ENCODE measurements at places on chromosomes 5 and 9.
A peak's percentile ranks its signal among the peaks of the same experiment; 100 is the strongest.

- DNase-seq, result no peak
Observed at GRCh38 chr5:75460942-75461610, 50.4 kb downstream of the CERT1 start.

DNA sequence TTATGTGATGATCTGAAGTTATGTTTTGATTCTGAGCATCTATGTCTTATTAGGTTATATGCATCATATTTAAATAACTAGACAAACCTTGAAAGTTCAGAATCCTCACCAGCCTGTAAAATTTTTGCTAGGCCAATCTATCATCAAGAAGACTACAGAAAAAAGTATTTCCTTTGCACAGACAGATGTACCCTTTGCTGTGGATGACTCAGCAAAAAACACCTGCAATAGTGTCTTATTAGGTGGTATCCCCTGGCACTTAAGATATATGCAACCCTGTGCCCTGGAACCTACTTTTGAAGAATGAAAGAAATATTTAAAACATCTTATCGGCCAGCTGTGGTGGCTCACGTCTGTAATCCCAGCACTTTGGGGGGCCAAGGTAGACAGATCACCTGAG, 130.6 kb downstream of the SLF1 start:
- no peak for DNase-seq

- DNase-seq, result no peak
Observed at GRCh38 chr5:5331848-5332247, 90.6 kb upstream of the ICE1 start.

DNA sequence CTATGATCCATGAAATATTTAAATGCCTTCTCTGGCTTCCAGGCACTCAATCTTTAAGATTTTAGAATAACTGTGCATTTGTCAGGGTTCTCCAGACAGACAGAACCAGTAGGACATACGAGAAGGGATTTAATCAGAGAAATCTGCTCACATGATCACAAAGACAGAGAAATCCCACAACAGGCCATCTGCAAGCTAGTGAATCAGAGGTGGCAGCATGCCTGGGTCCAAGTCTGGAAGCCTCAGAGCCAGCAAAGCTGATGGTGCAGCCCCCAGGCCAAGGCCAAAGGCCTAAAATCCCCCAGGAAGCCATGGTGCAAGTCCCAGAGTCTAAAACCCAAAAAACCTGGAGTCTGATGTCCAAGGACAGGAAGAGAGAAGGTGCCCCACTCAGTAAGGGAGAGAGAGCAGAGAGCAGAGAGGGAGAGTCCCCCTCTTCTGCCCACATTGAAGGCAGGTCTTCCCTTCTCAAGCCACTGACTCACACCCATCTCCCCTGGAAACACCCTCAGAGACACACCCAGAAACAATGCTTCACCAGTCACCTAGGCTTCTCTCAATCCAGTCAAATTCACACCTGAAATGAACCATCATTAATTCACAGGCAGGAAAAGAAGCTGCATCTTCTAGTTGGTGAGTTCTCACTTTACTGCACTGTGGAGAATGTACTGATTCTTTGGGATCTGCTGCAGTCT, 48.7 kb downstream of the CAMSAP1 start:
- no peak for DNase-seq

GRCh38 chr9:22204240-22204639, 195.1 kb upstream of the CDKN2B start:
- DNase-seq, result no peak

- no peak for DNase-seq
Observed at GRCh38 chr5:178240766-178241165, 8.2 kb upstream of the PHYKPL start.

DNA sequence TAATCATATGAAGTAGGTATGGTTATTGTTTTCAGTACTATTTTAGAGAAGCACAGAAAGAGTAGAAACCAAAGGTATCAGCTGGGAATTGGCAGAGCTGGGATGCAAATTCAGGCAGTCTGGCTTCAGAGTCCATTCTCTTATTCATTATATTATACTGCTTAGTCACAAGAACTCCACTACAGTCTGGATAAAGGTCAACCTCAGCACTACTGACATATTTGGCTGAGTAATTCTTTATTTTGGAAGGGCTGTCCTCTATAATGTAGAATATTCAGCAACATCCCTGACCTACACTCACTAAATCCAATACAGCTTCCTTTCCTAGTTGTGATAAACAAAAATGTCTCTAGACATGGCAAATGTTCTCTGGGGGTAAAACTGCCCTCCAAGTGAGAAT, 37.6 kb downstream of the PTGER4 start:
- no peak for DNase-seq

- DNase-seq, result no peak
Observed at GRCh38 chr9:134922066-134922931, 4.6 kb upstream of the FCN1 start.

GRCh38 chr5:142873831-142874230, 103.7 kb downstream of the ARHGAP26 start:
- DNase-seq, result no peak

- no peak for DNase-seq
Observed at GRCh38 chr5:63145167-63145566, 566.5 kb downstream of the LRRC70 start.

- no peak for DNase-seq
Observed at GRCh38 chr5:64869419-64869818, 100.7 kb downstream of the CWC27 start.

DNA sequence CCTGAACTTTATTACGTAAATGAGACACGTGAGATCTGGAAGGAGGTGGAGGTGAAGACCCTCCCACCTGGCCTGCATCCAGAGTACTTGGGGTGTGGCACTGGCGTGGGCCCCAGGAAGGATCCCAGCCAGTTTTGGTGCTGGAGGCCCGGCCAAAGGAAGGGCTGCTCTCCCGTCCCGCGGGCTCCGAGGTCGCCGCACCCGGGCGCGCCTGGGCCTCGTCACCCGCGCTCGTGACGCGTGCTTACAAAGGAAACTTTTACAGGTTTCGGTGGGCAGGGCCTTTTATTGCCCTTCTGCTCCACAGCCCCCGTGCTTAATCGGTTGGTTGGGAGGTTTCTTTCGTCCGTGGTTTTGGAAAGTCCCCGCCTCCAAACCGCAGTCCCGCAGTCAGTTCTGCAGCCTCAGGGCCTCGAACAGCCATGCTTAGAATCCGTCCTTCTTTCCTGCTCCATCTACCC, 29.2 kb downstream of the CDKN2A start:
- DNase-seq, result peak; percentile 56

DNA sequence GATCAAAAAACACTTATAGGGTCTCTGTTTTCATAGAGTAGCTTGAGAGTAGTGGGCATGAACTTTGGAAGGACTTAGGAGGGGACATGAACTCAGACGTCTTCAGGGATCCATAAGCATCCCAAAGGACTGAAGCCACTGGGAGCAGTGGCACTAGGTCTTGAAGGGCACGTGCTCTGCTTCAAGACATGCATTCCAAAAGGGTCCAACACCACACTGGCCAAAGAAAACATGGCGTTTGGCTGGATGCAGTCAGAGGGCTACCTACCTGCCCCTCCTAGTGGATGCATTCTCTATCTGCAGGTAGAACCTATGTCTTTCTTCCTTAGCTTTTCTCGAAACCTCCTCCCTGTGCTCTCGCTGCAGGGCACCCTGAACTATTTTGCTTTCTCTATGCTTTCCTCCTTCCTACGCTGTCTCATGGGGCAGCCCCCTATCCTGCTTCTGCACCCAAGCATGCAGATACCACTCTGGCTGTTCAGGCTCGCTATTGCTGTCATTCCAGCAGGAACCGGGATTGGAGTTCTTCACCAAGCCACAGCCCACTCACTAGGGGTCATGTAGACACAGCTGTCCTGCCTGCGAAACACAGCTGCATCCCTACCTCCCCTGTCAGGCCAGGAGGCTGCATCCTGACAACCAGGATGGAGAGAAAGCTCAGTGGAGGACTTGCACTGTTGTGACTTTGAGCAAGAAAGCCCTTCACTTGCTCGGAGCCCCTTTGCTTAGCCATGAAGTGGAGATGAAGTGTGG, 11.9 kb downstream of the FAM240B start:
- no peak for DNase-seq

DNA sequence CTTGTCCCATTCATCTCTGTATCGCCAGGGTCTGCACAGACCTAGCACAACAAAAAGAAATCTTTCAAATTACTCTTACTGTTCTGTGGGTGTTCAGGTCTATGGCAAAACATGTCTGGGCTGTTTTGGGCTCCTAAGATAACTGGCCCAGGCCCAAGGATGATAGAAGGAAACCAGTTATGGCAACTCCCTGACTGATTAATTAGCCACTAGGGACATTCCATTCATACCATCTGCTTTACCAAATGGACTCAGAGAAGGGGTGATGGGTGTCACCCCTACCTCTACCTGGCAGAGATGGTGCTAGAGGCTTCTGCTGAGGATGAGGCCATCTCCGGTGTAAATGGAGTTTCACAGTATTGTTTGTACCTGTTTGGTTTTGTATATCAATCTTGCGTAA, 1.9 kb downstream of the SLC31A2 start:
- no peak for DNase-seq

GRCh38 chr5:176830995-176831423, 20.6 kb downstream of the UNC5A start:
- DNase-seq, result no peak

GRCh38 chr9:79824265-79824664, 252.5 kb downstream of the TLE4 start:
- no peak for DNase-seq

GRCh38 chr9:133054966-133055365, 6.8 kb upstream of the CEL start:
- DNase-seq, result no peak
